ENCODE measurements at places on chromosomes 6 and 20.

DNA sequence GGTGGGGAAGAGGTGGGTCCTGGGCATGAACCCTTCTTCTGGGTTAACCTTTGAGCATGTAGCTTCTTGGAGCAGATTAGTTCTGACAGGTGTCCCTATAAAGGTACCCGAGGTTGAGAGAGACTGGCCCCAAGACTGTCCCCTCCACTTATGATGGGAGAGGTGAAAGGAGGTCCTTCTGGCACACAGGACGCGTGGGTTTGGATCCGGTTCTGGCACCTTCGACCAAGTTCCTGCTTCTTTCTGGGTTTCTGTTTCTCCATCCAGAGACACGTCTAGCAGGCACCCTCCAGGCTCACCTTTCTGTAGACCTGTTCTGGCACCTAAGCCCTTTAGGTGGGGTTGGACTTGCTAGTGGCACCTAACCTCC is 4.1 kb downstream of the PAX1 start:
- DNase-seq = no peak

GRCh38 chr20:49987015-49987867 is 4.5 kb downstream of the SNAI1 start:
- DNase-seq = no peak

GRCh38 chr6:52352239-52353018 is 9.5 kb upstream of the PAQR8 start:
- no peak for DNase-seq

DNA sequence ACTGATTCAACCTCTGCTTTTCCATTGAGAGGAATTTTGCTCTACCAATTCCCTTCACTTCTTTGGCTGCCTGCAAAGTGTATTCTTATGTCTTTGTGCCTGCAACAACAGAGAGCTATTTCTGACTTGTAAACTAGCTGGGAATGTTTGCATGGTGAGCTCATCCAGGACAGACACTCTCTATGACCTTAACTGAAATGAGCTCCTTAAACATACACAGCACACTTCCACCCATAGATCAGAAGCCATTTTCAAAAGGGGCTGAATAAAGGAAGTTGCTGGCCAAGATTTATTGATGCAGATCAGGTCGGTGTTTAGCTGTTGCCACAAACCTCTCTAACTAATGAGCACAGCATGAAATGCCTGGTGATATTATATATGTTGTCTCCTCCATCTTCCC is 377.7 kb downstream of the BTBD9 start:
- no peak for DNase-seq

DNA sequence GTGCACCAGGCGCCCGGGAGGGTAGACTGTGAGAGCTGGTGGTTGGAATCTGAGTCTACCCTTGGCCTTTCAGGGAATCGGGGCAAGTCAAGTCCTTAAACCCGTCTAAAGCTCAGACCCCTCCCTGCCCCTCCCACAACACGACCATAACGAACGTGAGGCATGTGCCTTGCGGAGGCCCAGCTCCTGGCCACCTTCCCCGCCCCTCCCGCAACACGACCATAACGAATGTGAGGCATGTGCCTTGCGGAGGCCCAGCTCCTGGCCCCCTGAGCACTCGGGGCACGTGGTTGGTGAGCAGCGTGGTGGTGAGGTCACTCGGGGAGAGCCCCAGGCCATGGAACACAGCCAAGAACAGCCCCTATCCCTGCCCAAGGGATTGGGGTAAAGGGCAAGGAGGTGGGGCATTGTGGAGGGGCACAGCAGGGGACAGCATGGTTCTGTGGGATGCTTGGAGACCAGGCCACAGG is 132.2 kb downstream of the TAF4 start:
- DNase-seq = no peak

GRCh38 chr20:46171476-46171875 is 53.4 kb downstream of the CD40 start:
- no peak for DNase-seq

DNA sequence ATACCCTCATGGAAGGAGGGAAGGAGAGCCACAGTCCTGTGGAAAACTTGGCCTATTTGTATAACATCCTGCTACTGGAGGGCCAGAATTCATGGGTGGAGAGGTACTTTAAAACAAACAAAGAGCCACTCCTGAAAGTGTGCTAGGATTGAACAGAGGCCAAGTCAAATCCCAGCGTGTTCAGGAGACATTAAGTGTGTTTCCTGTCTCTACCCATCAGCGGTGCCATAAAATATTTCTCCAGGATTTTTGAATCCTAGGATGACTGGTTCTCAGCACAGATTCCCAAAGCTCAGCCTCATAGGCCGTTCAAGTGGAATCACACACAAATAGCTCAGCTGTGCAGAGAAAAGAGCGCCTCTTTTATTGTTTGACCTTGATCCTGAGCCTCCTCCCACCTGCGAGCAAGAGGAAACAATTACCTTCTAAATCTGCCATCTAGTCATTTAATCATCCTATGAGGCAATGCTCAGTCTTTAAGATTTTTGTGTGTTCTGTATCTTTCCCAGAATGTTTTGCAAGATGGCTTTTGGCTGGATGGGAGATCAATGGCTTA is 31.8 kb upstream of the RALGAPA2 start:
- no peak for DNase-seq

DNA sequence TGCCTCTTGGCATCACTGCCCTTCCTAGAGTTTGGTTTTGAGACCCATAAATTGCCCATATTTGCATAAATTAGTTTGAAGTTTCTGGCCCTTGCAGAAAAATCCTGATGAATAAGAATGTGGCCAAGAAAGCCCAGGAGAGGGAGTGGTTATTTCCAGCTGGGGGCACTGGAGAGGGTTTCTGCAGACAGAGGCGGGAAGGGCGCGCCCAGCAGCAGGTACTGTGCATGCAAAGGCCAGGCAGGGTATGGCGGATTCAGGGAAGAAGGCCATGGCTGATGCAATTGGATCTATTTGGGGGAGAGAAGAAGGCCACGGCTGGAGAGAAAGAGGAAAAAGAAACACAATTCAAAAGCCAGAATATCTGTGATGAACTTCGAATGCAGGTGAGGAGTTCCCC is 48.2 kb upstream of the PXDC1 start:
- DNase-seq = no peak

- no peak for DNase-seq
Observed at GRCh38 chr20:42112161-42112560, 494.0 kb upstream of the CHD6 start.

DNA sequence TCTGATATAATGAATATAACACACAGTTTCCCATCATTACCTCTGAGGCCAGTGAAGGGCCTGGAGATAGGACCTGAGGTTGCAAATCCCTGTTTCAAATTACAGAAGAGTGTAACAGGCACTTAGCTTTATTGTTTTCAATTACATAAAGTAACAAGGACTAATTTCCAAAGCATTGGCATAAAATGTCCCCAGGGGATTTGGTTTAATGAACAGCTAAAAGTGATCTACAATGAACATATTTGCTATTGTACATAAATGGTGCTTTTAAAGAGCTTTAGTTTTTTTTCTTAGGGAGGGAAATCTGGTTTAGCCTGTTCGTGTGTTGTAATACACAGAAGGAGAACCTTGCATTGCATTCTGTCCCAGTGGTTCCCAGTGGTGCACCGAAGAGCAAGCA is 54.4 kb downstream of the HMGN3 start:
- no peak for DNase-seq

DNA sequence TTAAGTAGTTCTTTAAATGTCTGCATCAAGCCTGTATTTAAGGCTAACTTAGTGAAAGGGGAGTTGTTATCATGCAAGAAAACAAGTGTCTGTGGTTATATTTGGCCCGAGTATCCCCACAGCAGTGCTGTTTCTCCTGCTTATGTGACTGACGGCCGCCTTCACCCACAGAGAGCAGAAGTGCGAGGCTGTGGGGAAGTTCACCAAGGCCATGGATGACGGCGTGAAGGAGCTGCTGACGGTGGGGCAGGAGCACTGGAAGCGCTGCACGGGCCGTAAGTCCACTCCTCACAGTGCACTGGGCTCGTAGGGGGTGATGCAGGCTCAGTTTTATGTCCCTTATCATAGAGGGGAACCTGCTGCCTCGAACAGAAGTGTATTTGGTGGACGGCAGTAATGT is 53.2 kb upstream of the SYNJ2 start:
- no peak for DNase-seq

DNA sequence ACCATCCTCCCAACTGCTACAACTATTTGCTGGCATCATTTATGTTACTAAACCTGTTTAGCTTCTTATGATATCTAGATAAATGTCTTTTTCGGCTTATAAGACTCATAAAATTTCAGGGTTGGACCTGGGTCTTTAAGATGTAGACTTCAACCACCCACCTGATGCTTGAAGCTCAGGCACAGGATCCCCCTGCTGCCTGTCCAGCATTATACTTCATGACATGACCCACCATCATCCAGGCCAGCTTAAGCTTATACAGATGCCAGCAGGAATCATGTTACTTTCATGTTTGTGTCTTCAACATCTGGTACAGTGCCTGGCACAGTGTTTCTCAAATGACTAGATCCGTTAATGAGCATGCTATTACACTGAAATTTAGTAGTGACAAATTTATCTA is 47.4 kb downstream of the SLC17A5 start:
- DNase-seq = no peak

- no peak for DNase-seq
Observed at GRCh38 chr6:142568857-142569597, 267.2 kb downstream of the ADGRG6 start.

- DNase-seq = no peak
Observed at GRCh38 chr6:128358244-128358776, 162.1 kb downstream of the PTPRK start.

DNA sequence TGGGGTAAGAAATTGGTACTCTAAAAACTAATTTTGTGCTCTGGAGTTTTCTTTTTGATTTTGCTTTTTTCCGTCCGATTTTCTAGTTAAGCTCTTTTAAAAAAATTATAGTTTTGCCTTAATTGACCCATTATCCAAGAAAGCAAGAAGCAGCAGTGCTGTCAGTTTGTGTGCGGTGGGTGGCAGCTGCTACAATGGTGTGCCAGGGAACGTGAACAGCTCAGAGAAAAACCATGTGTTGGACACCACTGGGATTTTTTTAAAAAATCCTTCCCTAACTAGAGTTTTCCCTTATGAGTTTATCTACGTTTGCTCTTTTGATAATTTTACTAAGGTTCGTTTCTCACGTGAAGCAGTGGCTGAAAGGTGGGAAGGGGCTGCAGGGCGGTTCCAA is 8.0 kb downstream of the MAP3K5 start:
- no peak for DNase-seq

DNA sequence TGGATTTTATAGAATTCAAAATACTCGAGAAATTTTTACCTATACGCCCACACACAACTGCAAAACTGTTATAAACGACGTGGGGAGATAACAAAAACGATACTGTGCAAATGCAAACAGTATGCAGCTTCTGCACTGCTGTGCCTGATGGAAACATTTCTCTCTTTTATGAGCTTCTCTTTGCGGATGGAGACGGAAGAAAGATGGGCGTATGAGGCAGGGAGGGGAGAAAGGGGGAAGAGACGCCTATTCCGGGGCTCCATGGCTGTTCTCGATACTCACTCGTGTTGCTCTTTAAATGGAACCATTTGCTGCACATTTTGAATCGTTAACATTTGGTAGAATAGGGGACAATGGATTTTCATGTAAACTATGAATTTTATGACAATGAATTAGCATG is 69.1 kb upstream of the EXOC2 start:
- DNase-seq = no peak

DNA sequence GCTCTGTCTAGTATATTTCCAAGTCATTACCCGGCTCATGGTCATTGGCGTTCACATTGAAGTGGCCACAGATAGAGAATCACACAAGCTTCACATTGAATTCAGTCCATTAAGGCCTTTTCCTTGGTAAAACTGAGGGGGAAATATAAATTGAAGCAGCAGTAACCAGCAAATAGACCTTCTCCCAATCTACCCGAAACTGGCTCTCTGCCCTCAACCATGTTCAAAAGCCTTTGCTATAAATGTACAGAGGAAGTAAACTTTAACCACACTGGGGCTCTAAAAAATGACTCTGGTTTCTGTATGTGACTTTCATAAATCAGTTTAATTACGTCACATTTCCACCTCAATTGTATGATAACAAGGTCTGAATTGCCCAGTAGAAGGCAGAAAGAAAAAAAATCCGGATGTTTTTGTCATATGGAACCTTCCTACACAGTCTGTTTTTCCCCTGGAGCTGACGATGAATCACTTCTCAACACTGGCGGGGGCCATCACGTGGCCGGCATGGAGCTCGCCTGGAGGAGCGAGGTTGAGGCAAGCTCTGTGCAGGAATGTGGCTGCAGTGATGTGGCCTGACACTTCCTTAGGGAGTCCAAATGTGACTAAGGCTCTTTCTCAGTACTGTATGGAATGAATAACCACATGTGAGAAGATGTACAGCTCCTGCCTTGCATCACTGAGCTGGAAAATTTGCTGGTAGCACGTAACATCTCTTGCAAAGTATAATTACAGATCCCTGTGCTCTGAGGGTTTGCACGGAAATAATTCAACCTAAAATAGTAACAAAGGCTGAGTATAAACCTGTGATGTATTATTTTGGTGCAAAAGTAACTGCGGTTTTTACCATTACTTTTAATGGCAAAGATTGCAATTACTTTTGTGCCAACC is 58.6 kb upstream of the SNX9 start:
- peak; percentile 87 for DNase-seq

- DNase-seq = no peak
Observed at GRCh38 chr20:64253000-64253383, 2.6 kb upstream of the PCMTD2 start.

GRCh38 chr20:58584051-58584824 is 66.8 kb upstream of the STX16 start:
- no peak for DNase-seq

DNA sequence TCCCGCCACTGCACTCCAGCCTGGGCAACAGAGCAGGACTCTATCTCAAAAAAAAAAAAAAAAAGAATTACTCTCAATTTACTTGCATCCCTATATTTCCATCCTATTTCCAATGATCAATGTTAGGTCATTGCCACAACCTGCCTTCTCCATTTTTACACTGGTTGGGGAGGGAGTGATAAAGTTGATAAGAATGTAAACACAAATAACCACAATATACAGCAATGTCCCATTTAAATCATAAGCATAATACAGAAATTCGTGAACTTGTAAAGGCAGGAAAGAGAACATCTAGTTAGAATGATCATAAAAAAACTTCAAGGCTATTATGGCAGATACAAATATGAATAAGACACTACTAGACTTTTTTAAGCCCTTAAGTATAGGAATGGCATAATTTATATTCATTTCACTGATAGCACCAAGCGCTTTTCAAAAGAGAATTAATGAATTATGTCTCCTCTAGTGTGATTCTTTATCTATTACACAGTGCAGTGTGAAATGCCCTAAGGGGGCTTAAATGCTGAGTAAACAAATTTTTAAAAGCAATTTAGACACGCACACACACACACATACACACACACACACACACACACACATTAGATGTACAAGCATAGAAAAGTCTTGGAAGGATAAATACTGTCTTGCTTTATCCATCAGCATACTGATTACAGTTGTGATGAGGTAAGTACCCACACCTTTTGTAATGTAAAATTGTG is 33.5 kb upstream of the RAB23 start:
- no peak for DNase-seq

DNA sequence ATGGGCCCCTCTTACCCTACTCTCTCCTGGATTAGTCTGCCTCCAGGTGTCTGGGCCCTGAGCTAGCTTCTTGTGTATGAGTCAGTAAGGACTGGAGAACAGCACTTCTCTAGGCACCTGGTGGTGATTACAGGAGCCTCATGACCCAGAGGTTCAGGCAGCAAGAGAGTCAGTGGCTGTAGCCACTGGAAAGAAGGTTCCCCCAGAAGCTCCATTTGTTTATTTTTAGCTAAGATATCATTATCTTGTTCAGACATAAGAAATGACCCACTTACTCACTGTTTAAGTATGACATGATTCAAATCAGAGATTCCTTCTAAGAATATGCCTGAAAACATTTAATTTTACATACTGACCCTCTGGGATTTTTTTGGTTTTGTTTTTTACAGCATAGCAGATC is 23.6 kb upstream of the SLC4A11 start:
- DNase-seq = no peak

- DNase-seq = peak; percentile 41
Observed at GRCh38 chr6:46221222-46221793, 50.5 kb upstream of the ENPP5 start.
